ENCODE measurements at places on chromosomes 12 and 14. TPM values are rescaled to one million over a fixed set of nuclear protein-coding genes. Genes with fewer than 3 reads are reported as not detected.

The CLEC12A gene
- 0.41 TPM for total RNA-seq

The MEG3 gene
- 95.4 TPM for total RNA-seq

The KRT85 gene
- total RNA-seq = not detected

DNA sequence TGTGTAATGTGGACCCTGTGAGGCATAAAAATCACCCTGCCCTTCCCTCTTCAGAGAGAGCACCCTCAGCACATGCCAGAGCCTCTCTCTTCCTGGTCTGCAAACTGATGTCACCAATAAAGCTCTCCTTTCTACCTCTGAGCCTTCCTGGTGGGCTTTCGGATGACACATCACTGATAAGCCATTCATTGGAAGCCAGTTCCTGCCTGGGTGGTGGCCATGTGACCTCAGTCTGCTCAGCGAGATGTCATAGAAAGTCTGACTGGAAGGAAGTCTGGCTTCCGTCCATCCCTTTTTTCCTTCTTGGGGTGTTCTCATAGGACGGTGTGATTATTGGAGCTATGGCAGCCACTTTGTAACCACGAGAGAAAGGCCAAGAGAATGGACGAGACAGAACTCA lies 95.7 kb downstream of the PIWIL1 start:
- no peak for DNase-seq

DNA sequence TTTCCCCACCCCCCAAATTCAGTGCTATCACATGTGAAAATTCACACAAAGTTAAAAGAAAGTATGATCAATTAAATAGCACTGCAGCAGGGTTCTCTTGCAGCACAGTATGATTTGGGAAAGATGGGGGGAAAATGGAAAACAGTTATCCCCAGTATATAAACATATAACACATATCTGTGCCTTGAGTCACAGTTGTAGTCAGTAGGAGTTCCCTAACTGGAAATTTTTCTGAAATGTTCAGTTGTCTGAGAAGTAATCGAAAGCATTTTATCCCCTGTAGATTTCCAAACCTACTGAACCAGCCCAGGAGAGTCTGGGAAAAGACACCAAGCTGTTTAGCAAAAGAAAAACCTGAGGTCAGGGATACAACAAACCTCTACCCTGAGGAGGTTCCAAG lies 47.0 kb downstream of the C12orf50 start:
- no peak for DNase-seq

GRCh38 chr12:102504871-102505270 lies 24.5 kb upstream of the IGF1 start:
- no peak for DNase-seq

DNA sequence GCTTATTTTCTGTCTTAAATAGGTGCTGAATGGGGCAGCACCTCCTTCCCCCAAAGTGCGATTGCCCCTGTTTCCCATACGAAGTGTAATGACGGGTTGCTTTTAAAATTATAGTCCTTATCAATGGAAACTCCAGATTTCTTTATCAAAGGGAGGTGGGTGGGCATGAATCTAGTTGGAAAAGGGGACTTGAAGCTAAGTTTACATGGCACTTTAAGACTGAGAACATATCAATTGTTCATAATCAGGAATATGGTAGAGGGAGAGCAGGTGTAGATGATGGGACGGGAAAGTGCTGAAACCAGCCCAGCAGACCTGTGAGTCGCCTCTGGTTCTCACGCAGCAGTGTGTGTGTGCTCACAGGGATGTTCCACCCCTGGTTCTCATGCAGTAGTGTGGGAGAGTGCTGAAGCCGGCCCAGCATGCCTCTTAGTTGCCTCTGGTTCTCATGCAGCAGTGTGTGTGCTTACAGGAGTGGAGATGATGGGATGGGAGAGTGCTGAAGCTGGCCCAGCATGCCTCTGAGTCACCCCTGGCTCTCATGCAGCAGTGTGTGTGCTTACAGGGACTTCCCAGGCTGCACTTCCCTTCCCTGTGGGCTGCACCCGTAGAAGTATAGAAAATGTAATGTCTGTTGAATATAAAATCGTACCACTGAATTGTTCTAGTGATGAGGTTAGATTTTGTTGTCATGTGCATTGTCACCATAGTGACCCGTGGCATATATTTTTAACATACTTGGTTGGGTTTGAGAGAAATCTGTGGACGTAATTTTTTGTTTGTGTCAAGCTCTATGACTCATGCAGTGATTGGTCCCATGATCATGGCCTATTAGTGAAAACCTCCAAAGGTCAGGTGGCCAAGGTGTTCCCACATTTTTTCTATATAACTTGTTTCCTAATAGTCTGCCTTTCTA lies 51.6 kb downstream of the GPATCH2L start:
- DNase-seq = peak; percentile 8

- DNase-seq = no peak
These were observed 867.5 kb upstream of the TMEM132C start for GRCh38 chr12:127399451-127399850.

GRCh38 chr12:76462668-76463224 lies 96.8 kb downstream of the OSBPL8 start:
- DNase-seq = no peak

DNA sequence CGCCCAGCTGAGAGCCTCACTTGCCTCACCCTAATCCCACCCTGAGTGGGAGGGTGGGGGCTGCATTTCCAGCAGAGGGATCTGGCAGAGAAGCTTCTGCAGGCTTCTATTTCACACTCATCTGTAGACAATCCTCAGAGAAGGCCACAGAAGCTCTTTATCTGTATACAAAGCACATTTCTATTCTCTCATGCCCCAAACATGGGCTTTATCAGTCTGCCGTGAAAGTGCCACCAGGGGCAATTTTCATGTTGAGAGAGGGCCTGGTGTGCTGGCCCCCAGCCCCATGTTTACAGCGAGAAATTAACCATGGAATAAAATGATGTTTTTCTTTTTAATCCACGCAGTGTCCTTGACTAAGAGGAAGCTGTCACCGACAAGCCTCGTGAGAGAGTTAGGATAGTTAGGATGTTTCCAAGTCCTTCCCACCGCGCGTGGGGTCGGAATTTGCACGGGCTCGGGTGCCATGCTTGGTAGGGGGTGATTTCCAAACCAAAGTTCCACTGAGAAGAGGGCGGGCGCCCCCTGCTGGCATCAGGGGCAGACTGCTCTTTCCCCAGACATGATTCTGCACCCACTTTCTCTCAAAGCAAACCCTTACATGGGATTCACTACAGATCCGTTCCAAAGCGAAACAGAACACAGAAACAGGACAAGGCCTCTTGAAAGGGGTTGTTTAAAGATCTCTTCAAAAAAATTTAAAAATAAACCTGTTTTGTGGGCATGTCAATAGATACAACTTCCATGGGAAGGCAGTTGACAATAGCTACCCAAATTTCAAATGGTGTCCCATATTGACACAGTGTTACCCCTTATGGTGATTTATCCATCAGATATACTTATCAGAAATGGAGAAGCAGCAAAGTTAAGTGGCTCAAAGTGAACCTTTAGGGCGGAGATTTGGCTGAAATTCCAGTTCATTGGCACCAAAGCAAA lies 19.4 kb downstream of the BDKRB1 start:
- DNase-seq = peak; percentile 68
